SK-MEL-5 (cell line): ENCODE measurements at places on chromosomes 6 and 20.

- DNase-seq, result no peak
Measured at GRCh38 chr20:62906209-62906608, 20.1 kb downstream of the DIDO1 start.

DNA sequence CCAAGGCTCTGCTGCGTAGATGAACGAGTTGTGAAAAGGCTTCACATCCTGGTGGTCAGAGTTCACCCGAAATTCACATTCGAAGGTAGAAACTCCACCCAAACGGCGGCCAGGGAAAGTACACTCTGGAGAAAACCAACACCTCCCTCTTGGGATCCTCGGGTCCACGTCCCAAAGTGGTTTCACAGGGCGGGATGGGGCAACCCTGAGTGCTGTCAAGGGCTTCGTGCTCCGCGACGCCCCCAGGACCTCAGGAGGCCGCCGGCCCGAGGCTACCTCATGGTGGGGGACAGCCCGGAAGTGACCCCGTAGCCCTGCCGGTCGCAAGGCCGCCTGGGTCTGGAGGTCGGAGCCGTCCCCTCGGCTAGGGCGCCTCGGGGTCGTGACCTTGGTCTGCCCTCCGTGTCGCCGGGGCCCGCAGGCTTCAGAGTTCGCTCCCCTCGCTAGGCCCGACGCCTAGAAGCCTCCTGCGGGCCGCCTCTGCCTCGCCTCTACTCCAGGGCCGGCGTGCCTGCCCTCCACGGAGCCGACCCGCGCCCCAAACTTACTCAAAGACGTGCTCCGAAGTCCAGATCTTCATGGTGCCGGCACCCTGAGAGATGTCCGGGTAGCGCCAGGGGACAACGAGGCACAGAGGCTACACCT is at the start of gene PRELID3B:
TSS of gene PRELID3B (minus strand) at position 636 of the 645 bp plus-strand sequence. CDS start at position 580, 56 bp downstream.
- peak; percentile 14 for DNase-seq

DNA sequence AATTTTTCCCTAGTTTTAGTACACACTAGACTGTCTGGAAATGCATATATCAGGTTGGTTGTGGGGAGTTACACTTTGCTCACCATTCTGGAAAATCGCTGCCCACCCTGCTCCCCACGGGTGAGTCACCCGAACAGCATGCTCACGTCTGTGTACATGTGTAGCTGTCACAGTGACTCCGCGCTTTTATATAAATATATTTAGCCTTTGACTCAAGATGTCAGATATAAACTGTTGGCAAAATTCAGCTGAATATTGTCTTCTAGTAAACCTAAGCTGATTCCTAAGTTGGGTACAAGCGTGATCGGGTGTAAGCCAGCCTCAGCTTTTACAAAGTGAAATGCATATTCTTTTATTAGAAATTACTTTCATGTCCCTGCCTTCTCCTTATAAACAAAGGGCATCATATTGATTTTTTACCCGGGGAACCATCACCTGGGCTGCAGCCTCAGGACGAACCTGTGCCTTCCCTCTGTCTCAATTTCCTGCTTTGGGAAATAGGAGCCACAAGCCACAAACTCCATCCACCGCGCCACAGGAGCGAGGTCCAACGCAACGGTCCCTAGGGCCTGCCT is 4.3 kb downstream of the SDCBP2 start:
- DNase-seq, result no peak

GRCh38 chr6:92587525-92587924 is 831.8 kb downstream of the EPHA7 start:
- DNase-seq, result no peak

- DNase-seq, result peak; percentile 19
Measured at GRCh38 chr6:168071620-168072019, 7.4 kb downstream of the FRMD1 start.

DNA sequence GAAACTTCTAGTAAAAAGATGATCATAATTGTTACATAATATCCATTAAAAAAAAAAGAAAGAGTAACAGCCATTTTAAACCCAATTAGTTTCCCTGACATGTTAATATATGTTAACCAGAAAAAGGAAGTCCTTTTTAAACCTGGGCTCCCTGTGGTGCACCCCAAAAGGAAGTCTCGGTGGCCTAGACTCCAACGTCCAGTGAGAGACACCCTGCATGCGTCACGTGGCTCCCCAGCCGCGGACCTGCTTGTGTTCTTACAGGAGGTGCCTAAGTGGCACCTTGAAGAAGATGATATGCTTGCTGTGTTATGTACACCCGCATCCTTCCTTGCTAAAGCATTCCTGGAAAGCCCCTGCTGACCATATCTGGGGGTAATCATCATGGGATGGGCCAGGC is 50.1 kb downstream of the FOXC1 start:
- no peak for DNase-seq

DNA sequence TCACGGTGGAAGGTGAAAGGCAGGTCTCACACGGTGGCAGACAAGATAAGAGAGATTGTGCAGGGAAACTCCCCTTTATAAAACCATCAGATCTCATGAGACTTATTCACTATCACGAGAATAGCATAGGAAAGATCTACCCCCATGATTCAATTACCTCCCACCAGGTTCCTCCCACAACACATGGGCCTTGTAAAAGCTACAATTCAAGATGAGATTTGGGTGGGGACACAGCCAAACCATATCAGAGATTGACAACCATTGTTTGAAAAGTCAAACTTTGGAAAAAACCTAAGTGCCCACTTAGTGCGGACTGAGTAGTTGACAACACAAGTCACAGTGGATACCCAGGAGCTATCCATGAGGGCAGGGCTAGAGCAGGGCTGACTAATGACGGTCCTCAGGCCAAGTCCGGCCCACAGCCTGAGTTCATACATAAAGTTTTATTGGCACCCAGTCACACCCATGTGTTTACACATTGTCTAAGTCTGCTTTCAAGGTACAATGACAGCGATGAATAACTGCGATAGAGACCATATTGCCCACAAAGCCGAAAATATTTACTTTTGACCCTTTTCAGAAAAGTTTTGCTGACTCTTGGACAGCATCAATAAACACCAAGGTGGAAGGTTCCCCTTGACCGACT is 33.8 kb upstream of the PMEPA1 start:
- no peak for DNase-seq

GRCh38 chr6:105359419-105360370 is 43.2 kb downstream of the PREP start:
- DNase-seq, result no peak

- no peak for DNase-seq
Measured at GRCh38 chr6:132247381-132248159, 153.7 kb downstream of the MOXD1 start.

- no peak for DNase-seq
Measured at GRCh38 chr6:77036400-77036799, 426.9 kb downstream of the HTR1B start.

- DNase-seq, result no peak
Measured at GRCh38 chr6:161507375-161507774, 233.5 kb upstream of the AGPAT4 start.

DNA sequence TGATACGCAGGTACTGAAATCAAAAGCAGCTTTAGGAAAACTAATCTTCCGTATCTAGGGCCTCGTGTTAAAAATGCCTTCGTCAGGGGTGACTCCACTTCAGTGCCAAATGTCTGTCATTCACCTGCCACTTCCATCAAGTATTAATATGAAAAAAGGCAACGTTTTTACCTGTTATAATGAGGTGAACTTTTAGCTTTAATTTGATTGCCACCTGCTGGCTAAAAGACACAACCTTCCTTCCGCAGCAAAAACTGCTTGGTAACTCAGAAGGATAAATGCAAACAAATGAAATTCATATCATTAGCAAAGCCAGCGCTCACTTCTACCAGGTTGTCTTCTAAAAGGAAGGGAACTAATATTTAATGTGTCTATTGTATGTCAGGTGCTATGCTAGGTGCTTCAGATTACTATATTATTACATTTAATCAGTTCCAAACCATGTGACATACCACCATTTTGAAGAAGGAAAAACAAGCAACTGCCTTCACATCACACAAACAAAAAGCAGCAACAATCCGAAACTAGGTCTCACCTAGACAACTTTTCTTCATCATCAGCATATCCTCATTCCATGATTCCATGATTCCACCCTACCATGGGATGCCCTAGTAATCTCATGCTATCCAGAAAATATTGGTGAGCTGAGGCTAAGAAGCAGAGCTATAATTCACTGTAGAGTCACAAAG is 20.6 kb upstream of the ARHGAP18 start:
- DNase-seq, result peak; percentile 56

DNA sequence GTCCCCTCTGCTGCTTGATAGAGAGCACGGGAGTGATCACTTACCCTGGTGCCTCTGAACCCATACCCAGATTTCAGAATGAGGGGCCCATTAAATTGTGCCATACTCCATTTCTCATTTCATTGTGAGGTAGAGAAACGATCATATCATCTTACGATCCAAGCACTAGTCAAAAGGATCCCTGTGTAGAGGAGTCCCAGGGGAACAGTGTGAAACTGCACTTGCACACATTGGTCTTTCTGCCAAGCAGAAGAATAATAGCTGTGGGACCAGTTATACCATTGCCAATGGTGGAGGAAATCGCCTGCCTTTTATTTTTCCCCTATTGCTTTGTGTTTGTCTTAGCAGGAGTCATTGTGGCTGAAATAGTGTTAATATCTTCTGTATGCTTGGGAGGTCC is 161.9 kb downstream of the FARS2 start:
- peak; percentile 69 for DNase-seq

GRCh38 chr6:35035481-35036030 is 105.6 kb downstream of the TCP11 start:
- no peak for DNase-seq

- DNase-seq, result peak; percentile 57
Measured at GRCh38 chr20:25584905-25585704, at the start of gene NINL. Gene NINL (minus strand): TSS chr20:25585531. CDS start chr20:25526587, 58,944 bp downstream.

DNA sequence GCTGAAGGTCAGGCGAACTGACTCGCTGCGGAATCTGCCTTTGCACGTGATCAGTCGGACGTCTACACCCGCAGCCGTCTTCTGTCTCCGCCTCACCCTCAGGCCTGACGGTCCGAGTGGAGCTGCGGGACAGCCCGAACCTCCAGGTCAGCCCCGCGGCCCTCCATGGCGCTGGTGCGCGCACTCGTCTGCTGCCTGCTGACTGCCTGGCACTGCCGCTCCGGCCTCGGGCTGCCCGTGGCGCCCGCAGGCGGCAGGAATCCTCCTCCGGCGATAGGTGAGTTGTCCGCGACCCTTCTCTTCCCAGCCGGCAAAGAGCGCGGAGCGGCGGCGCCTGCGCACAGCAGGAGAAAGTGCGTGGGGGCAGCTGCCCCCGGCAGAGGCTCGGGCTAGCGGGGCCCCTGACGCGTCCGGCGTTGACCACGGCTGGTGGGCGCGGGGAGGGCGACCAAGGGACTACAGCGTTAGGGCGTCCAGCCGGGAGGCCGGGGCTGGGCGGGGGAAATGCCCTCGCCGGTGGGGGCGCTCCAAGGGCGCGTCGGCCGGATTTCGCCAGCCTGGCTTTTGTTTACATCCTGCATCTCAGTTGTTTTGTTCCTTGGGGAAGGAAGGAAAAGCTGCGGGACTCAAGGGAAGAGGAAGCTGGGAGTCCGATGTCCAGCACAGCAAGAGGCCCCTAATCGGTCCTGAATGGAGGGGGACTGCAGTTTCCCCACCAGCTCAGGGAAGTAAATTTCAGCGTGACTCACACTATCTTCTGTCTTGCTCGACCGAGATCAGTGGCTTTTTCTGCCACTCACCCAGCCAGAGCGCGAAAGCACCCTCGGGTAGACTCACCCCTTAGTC is at the start of gene SMPDL3A:
TSS of gene SMPDL3A (plus strand) at position 77 of the 846 bp plus-strand sequence. CDS start at position 166, 89 bp downstream.
- peak; percentile 76 for DNase-seq

DNA sequence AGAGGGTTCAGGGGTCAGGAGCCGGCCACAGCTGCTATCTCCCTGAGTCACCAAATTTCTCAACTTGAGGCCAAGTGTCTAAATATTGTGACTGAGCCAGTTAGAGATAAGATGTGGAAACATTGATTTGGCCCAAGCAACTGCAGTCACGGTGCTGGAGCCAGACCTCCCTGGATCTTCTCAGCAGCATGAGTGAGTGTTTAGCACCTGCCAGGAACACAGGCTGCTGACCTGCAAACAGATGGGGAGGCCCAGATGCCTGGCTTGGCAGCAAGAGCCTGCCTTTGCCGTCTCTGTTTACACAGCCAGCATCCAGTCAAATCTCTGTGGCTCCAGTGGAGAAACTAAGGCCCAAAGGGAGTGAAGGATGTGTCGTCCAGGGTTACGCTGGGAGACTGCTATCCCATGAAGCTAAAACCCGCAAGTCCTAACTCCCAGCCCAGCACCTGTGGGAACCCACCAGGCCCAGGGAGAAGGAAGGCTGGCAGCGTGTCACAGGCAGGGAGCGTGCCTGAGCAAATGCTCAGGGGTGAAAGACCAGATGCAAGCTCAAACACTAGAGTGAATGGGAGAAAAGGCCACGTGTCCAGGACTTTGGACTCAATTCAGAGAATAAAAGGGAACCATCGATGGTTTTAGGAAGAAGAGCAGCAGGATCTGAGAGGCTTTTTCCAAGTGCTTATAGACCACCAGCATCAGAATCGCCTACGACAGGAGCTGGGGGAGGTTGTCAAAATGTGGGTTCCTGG is 15.9 kb upstream of the PTGIS start:
- no peak for DNase-seq

DNA sequence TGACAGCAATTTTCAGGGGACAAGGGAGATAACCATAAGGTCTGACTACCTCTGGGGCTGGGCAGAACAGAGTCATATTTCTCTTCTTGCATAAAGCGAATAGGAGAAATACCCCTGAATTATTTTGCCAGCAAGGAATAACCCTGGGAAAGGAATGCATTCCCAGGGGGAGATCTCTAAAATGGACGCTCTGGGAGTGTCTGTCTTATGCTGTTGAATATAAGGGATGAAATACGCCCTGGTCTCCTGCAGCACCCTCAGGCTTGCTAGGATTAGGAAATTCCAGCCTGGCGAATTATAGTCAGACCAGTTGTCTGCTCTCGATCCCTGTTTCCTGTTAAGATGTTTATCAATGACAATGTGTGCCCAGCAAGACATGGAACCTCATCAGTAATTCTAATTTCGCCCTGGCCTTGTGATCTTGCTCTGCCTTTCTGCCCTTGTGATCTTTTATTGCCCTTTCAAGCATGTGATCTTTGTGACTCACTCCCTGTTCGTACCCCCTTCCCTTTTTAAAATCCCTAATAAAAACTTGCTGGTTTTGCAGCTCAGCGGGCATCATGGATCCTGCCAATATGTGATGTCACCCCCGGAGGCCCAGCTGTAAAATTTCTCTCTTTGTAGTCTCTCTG is 221.6 kb upstream of the HS3ST5 start:
- DNase-seq, result no peak

DNA sequence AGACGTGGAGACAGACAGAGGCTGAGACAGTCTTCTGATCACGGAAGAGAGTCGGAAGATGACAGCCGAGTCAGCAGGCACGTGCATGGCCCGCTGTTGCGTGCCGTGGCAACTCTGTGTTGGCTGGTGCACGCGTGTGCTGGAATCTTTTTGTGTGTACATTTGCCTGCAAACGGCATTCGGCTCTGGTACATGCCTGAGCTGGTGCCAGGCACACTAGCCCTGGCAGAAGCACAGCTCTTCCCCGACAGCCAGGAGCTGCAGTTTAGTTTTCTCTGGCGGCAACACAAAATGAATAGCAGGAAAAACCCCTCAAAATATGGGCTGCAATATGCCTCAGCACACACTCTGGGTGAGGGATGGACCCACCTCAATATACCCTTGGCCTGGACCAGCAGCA is 769 bp upstream of the PDYN start:
- DNase-seq, result no peak

- no peak for DNase-seq
Measured at GRCh38 chr6:3427687-3428085, 29.2 kb downstream of the SLC22A23 start.

GRCh38 chr6:14108571-14109410 is 8.8 kb upstream of the CD83 start:
- no peak for DNase-seq

- no peak for DNase-seq
Measured at GRCh38 chr20:21302664-21303060, 469 bp upstream of the XRN2 start.

- peak; percentile 43 for DNase-seq
Measured at GRCh38 chr20:57698116-57698866, 11.5 kb downstream of the PMEPA1 start.

GRCh38 chr6:145068577-145068976 is 666.7 kb downstream of the EPM2A start:
- DNase-seq, result no peak
